ENCODE measurements at places on chromosomes 3 and 15. TPM values are rescaled to one million over a fixed set of nuclear protein-coding genes. Genes with fewer than 3 reads are reported as not detected.

Gene MYRIP
- total RNA-seq, result 11.6 TPM

Gene CPN2
- not detected for total RNA-seq

Gene GOLGA8N
- 2.6 TPM for total RNA-seq

Gene WDR93
- under 0.01 TPM for total RNA-seq

Gene HACD2
- total RNA-seq, result 28.1 TPM

Gene ERC2
- total RNA-seq, result 0.49 TPM

Gene ADPRH
- total RNA-seq, result 12.3 TPM

Gene ADAMTS17
- not detected for total RNA-seq

Gene ADGRG7
- not detected for total RNA-seq

Gene CCR9
- total RNA-seq, result not detected

Measured in bladder microvascular endothelial cell (primary cell).